Esophagus squamous epithelium (tissue), 5 donors: ENCODE measurements at places on chromosomes 12 and 14. TPM values are rescaled to one million over a fixed set of nuclear protein-coding genes. Genes with fewer than 3 reads are reported as not detected.

Gene GPD1
- not detected for total RNA-seq

DNA sequence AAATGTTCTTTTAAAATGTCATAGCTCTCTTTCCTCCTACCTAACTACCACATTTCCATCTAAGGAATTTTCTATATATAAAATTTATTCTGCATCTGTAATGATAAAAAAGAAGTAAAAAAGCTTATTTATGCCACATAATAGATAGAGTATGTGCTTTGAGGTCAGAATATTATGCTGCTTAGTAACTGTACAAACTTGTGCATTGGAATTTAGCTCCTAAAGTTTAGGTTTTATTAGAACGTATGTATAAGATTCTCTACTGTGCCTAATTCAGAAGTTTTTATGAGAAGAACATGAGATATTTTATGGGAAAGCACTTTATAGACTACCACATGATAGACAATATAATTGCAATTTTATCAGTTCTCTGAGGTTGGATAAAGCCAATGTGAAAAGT, 384.6 kb downstream of the SLC16A7 start:
- DNase-seq, result no peak
- no peaks in the 10 kb centered on the region for H3K27me3 ChIP-seq
- no peak overlapping the region for H3K27ac ChIP-seq
- no peak overlapping the region for H3K4me3 ChIP-seq
- no peaks in the 10 kb centered on the region for H3K36me3 ChIP-seq

DNA sequence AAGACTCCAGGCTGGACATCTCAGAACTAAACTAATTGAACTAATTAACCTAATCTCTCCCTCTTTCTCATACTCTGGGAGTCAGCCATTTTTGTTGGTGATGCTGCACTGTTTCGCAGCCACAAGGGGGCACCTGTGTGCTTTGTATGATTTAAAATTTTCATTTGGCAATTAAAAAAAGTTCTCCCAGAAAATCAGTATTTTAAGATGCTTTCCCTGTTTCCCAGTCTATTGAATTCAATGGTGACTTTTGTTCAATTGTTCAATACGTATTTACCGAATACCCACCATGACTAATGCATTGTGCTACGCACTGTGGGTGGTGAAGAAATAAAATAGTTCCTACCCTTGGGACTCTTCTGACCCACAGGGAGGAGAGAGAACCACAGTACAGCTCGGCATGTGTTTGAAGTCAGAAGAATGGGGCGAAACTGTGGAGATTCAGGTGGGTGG, 63.7 kb downstream of the ZNF664 start:
- H3K27me3 ChIP-seq, result no peaks in the 10 kb centered on the region
- H3K36me3 ChIP-seq, result no peaks in the 10 kb centered on the region
- H3K4me1 ChIP-seq, result no peaks in the 10 kb centered on the region
- DNase-seq, result no peak
- H3K4me3 ChIP-seq, result no peak overlapping the region

Gene PIWIL1
- total RNA-seq, result not detected

Gene PZP
- not detected for total RNA-seq
